ENCODE measurements at places on chromosomes 3 and 15. TPM values are rescaled to one million over a fixed set of nuclear protein-coding genes. Genes with fewer than 3 reads are reported as not detected.

- peak; percentile 67 for DNase-seq
These were observed 5.3 kb downstream of the CLK3 start for GRCh38 chr15:74620636-74621545.

DNA sequence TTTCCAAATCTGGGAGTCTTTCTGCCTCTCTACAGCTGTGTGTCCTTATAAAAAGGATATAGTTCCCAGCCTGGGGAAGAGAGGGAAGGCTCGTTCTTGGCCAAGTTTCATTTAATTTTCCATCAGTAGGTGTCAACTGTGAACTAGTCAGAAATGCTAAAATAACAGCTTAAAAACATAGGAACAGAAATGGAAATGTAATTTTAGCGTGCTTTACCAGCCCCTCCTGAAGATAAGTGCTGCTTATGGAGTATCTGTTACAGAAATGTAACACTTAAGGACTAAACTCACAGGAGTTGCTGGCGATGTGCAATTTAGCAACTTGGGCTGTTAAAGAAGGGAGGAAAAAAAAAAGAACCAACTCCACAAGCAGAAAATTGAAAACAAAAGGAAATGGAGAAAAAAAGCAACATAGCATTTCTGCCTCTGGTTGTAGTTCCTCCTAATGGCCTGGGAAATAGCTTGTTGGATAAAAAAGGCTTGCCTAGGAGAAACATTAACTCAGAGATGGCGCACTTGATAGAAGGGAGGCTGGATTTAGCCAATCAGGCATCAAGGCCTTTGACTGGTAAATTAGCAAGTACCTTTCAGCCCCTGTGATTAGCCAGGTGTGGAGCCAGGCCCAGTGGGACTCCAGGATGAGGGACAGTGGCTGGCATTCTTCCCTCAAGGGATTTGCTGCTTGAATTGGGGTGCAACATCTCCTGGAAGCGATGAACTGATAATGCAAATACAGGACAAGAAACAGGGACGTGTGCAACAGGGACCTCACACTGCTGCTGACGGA lies 84.3 kb downstream of the RPLP1 start:
- no peak for DNase-seq

DNA sequence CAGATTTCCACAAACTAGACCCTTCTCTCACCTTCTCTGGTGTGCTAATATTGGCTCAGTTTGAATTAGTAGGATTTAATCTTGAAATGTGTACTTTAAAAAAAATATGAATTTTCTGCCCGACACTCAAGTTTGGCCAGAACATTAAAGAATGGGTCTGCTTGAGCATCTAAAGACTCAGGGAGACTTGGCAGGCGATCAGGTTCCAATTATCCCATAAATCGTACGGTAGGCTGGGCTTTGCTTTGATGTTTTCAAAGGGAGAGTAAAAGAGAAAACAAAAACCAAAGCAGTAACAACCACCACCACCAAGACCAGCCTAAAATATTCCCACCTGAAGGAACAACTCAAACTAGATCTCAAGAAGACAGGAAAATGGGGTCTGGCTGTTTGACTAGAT lies 230.8 kb downstream of the EBLN2 start:
- no peak for DNase-seq

GRCh38 chr3:101890716-101891115 lies 41.4 kb downstream of the NFKBIZ start:
- peak; percentile 31 for DNase-seq

- no peak for DNase-seq
These were observed 12.8 kb downstream of the GALNT15 start for GRCh38 chr3:16187213-16187790.

- DNase-seq = no peak
These were observed 137.4 kb downstream of the RYR3 start for GRCh38 chr15:33448151-33448550.

GRCh38 chr3:13070391-13071070 lies 2.7 kb downstream of the IQSEC1 start:
- DNase-seq = no peak

GRCh38 chr15:41535544-41535943 lies 8.5 kb downstream of the RPAP1 start:
- no peak for DNase-seq

The WNT5A gene
- total RNA-seq = 35.5 TPM

The TMEM212 gene
- not detected for total RNA-seq

The PPP2R3A gene
- total RNA-seq = 21.6 TPM

The COPG1 gene
- 231 TPM for total RNA-seq

The TNK2 gene
- 53.5 TPM for total RNA-seq

The FANCD2 gene
- 1.6 TPM for total RNA-seq

The B3GALNT1 gene
- total RNA-seq = 2.3 TPM

The FES gene
- 0.26 TPM for total RNA-seq
